Natural killer cell treated with Interleukin-12 subunit alpha and Interleukin-12 subunit beta and Interleukin-15 and Interleukin-18, amount 100 ng/mL, for 72 hours (primary cell): ENCODE measurements at places on chromosomes 6 and 20. TPM values are rescaled to one million over a fixed set of nuclear protein-coding genes. Genes with fewer than 3 reads are reported as not detected.

CFB gene
- total RNA-seq, result 0.40 TPM

LAMA4 gene
- total RNA-seq, result not detected

SSTR4 gene
- not detected for total RNA-seq

GTSF1L gene
- not detected for total RNA-seq

DNPH1 gene
- total RNA-seq, result 15.0 TPM

TGM3 gene
- not detected for total RNA-seq

C4A gene
- 4.4 TPM for total RNA-seq

ATXN1 gene
- 56.4 TPM for total RNA-seq

TRIM40 gene
- total RNA-seq, result not detected

HLA-DQB2 gene
- 7.4 TPM for total RNA-seq

SLC22A16 gene
- total RNA-seq, result not detected

HSPA1L gene
- 1.7 TPM for total RNA-seq

GRIK2 gene
- total RNA-seq, result not detected

HBS1L gene
- 215 TPM for total RNA-seq

PHF3 gene
- 34.8 TPM for total RNA-seq

ZSCAN23 gene
- 0.40 TPM for total RNA-seq

FGD2 gene
- 9.1 TPM for total RNA-seq

GSTA5 gene
- not detected for total RNA-seq

TBX18 gene
- total RNA-seq, result not detected

RAD21L1 gene
- total RNA-seq, result not detected

FOXF2 gene
- total RNA-seq, result not detected

LTB gene
- total RNA-seq, result 110 TPM

ELOVL2 gene
- total RNA-seq, result not detected

STX11 gene
- total RNA-seq, result 52.7 TPM

GSTA2 gene
- total RNA-seq, result not detected

ZC2HC1B gene
- not detected for total RNA-seq

NT5E gene
- total RNA-seq, result 0.56 TPM

SLC9A8 gene
- 27.6 TPM for total RNA-seq

BMP7 gene
- total RNA-seq, result not detected

EEF1A2 gene
- 6.1 TPM for total RNA-seq

ACTL10 gene
- 1.7 TPM for total RNA-seq

RCAN2 gene
- 0.55 TPM for total RNA-seq

OLIG3 gene
- 0.81 TPM for total RNA-seq

PXMP4 gene
- 9.3 TPM for total RNA-seq

TINAG gene
- total RNA-seq, result not detected

MEP1A gene
- not detected for total RNA-seq

CALHM4 gene
- total RNA-seq, result not detected

KCNQ2 gene
- total RNA-seq, result not detected
